ENCODE measurements at places on chromosomes 13 and 19.

GRCh38 chr19:53853707-53854106, 14.0 kb upstream of the MYADM start:
- no peak for DNase-seq

- no peak for DNase-seq
Observed at GRCh38 chr13:107043021-107043956, 475.4 kb upstream of the ARGLU1 start.

DNA sequence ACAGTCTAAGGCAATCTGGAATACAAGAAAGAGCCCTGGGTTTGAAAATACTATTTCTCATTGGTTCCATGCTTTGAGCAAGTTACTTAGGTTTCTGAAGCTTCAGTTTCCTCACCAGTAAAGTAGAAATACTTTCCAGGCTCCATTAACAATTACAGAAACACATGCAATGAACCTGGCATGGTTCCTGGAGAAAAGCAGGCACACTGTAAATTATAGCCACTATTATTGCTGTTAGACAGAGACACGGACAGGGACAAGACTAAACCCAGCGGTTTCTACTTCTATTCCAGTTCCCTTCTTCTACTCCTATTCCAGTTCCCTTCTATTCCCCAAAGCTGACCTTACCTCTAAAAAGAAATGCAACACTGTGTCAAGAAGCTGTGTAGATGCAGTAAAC, 41.2 kb downstream of the MIPEP start:
- no peak for DNase-seq

DNA sequence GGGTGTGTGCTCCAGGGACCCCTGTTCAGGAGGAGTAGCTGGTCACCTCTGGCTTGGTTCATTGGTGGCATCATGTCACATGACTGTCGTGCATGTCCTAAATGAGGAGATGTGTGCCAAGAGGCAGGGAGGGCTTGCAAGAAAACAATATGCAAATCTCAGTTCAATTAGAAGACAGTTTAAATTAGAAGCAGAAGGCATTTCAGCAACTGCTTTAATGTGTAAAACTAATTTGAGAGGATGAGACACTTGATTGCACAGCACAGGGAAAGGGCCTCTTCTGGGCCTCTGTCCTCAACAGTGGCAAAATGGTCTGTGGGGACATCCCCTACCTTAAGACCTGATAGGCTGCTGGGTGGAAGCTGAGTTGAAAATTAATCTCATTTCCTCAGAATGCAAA, 54.6 kb downstream of the SPATA13 start:
- DNase-seq: no peak

Measured in bronchial epithelial cell (primary cell).